ENCODE measurements at places on chromosomes 6 and 20.

- peak; percentile 24 for DNase-seq
Observed at GRCh38 chr20:59042151-59042795, at the start of gene PRELID3B. TSS of gene PRELID3B (minus strand) at chr20:59042786. CDS start at chr20:59042730, 56 bp downstream.

DNA sequence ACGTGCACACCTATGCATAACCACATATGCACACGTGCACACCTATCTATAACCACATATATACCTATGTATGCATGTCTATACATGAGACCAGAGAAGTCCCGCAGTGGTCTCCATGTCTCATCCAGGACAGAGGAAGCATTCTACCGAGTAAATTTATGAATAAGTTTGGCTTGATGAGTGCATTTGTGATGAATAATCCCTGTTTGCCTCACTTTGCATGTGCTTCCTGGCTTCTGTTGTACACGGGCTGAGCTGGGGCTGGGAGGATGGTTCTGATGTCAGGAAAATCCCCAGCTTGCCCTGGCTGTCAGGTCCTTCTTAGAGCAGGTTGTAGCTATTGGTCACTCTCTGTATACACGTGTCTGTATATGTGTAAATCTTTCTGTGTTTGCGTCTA is 157.6 kb upstream of the RPS6KA2 start:
- DNase-seq = no peak

GRCh38 chr6:160130729-160131484 is 9.3 kb downstream of the SLC22A1 start:
- DNase-seq = no peak

GRCh38 chr20:8663424-8663823 is 405.5 kb upstream of the PLCB4 start:
- DNase-seq = no peak

DNA sequence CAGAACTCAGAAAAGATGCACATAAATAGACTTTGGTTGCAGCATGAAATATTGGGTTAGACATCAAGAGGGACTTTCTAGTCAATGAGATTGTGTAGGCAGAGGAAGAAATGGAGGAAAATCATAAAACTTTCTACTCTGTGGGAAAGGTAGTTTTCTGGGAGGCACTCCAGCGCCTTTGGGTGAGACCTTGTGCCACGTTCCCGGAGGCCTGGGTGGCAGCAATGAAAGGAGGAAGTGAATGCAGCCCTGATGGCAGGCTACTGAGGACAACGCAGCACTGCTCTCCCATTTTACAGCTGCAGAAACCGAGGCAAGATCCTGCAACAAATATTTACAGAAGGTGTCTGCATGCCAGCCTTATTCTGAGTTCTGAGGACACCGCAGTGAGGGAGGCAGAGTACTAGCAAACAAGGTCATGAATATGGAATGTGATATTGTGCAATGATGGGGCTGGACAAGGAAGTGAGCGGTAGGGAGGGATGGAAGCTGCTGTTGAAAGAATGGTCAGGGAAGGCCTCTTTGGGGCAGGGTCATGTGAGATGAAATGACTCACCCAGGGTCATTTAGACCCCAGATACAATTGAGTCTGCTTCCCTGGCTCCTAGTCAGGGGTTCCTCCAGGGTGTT is 159.1 kb downstream of the TFAP2C start:
- no peak for DNase-seq

GRCh38 chr20:46089167-46089416 is 670 bp downstream of the NCOA5 start:
- no peak for DNase-seq

DNA sequence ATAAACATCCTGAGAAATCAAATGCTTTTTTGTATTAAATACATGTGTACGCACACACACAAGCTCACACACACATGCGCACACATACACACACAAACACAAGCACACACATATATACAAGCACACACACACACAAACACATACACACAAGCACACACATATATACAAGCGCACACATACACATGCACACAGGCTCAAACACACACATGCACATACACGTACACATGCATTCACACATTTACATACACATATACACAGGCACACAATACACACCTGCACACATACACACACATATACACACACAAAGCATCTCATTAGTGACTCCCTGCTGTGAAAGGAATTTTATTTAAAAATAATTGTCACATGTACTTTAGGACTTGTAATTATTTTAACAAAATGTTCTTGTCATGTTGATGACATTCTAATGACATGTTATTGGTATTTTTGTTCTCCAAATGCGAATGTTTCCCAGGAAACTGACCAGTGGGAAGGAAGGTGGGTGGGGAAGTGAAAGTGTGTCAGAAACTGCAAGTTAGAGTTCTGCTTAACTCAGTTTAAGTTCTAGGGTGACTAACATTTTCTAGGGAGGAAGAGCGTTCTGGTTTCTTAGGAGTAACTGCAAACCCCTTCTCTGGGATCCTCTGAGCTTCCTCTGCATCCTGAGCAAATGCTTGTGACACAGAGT is 113.9 kb upstream of the ZNF217 start:
- no peak for DNase-seq

DNA sequence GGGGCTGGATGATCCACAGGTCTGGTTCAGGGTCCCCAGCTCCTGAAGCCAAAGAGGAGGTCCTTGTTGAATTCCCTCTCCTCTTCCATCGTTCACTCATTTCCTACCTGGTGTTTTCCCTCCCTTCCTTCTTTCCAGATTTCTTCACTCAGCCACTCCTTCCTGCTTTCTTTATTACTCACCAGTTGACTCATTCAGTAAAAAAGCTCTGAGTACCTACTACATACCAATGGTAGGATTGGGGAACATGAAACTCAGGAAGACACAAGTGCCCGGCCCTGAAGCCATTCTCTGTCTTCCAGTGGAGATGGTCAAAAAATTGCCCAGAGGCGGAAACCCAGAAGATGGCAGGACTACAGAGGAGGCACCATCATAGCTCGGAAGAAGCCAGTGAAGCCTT is 11.9 kb upstream of the NSFL1C start:
- no peak for DNase-seq

GRCh38 chr20:63979557-63980316 is at the start of gene SAMD10:
TSS of gene SAMD10 (minus strand) at chr20:63979642. CDS start at chr20:63979467, 175 bp downstream.
- DNase-seq = peak; percentile 80

DNA sequence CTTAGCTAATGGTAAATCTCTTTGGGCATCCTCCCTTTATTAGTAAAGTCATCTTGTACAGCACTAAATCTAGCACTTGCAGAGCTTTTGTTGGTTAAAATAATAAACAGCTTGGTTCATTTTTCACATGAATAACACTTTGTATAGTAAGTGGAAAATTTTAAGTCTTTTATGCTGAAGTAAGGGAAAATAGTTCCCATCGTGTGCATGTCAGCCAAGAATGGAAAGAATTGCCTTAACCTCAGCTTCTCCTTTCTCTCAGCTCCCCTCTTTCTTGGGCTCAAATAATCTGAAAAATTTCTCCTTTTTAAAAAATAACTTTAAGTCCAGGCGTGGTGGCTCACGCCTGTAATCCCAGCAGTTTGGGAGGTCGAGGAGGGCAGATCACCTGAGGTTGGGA is 16.6 kb downstream of the SNRPC start:
- no peak for DNase-seq

DNA sequence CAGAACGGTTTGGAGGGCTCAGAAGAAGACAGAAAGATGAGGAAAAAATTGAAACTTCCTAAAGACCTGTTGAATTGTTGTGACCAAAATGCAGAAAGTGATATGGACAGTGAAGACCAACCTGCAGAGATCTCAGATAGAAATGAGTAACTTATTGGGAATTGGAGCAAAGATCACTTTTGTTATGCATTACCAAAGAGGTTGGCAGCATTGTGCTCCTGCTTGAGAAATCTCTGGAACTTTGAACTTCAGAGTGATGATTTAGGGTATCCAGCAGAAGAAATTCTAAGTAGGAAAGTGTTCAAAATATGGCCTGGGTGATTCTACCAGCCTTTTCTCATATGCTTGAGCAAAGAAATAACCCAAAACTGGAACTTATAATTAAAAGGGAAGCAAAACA is 136.0 kb downstream of the GJA1 start:
- no peak for DNase-seq

DNA sequence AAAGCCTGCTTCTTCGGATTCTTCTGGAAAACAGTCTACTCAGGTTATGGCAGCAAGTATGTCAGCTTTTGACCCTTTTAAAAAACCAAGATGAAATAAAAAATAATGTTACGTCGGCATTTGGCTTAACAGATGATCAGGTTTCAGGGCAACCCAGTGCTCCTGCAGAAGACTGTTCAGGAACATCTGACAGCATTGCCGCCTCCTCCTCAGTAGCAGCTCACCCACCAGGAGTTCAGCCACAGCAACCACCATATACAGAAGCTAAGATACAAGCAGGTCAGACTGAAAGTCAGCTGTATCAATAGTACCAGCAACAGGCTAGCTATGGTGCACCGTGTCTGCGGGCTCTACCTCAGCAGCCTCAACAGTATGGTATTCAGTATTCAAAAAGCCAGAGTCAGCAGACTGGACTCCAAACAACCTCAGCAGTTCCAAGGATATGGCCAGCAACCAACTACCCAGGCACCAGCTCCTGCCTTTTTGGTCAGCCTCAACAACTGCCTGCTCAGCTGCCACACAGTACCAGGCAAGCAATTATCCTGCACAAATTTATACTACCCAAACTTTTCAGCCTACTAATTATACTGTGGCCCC is 51.9 kb downstream of the BTBD9 start:
- no peak for DNase-seq

DNA sequence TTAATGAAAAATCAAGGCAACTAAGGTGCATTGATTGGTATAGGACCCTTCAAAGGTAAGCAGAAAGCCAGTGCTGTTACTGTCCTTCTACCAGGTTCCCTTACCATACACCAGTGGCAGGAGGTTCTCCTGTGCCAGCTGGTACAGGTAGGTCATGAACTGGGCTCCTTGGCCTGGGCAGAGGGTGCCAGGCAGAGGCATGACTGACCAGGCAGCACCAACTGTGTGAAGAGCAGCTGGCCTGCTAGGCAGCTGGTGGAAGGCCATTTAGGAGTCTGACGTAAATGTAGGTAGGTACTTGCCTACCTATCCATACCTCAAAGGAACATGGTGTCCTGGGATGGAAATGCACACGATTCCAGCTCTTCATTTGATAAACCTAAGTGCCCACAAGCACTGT is 23.3 kb downstream of the PCNA start:
- DNase-seq = no peak
